ENCODE measurements at places on chromosomes 5 and 9.

GRCh38 chr9:137162505-137163364 lies 7.1 kb downstream of the LRRC26 start:
- DNase-seq = no peak

DNA sequence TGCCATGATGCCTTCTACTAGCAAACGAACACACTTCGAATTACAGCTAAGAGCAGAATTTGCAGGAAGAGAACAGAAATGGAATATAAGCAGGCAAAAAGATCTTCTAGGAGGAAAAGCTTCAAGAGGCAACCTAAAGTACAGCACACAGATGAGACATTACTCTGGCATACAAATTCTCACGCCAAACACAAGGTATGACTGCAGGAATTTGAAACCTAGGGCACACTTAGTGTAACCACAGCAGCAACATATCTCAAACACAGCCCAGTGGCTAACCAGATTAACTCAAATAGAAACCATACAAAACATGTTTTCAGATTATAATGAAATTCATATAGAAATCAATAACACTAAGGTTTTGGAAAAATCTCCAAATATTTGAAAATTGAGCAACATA lies 481.0 kb upstream of the RGMB start:
- no peak for DNase-seq

DNA sequence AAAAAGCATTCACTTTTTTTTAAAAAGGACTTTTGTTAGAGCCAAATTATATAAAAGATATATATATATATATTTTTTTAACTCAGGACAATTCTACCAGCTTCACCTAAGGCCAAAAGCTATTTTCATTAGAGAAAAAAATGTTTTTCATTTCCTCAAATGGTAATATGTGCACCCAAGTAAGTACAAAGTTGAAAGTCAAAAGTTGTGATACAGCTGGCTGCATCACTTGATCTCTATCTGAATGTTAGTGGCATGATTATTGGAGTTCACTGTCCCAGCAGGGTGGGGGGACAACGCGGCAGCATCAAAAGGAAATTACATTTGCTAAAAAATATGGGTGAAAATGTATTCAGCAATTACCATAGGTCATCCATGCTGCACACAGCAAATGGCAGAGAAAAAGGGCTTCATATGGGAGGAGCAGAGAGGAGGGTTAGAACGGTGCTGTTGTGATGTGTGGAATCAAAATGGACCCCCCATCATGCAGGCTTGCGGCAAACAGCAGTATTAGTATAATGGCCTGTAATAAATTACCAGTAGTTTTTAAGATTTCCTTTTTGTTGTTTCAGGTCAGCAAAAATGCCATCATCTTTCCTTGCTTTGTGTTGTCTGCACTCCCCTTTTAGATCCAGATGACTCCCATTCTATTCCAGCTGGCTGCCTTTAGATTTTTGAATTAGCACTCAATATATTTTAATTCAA lies 253.7 kb downstream of the MAT2B start:
- DNase-seq = no peak

- DNase-seq = no peak
Measured at GRCh38 chr9:5874048-5874447, 16.6 kb upstream of the MLANA start.

DNA sequence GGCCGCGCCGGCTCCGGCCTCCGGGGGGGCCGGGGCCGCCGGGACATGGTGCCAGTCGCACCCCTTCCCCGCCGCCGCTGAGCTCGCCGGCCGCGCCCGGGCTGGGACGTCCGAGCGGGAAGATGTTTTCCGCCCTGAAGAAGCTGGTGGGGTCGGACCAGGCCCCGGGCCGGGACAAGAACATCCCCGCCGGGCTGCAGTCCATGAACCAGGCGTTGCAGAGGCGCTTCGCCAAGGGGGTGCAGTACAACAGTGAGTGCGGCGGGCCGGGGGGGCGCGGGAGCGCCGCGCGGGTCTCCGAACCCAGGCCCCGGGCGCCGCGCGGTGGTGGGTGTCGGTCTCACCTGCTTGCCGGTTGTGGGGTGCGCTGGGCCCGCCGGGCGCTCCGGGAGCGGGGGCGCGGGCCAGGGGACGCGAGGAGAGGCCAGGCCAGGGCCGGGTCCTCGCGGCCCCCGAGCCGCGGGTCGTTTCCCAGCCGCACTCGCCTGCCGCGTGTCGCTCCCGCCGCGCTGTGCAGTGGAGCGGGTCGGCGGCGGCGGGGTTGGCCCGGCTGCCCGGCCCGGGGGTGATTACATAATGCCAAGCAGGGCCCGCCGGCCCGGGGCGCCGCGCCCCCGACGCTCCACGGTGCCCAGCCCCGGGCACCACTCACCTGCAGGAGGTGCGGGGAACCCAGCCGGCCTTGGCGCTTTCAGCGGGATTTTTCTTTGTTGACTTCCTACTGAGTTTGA lies 492 bp downstream of the RABL6 start:
- DNase-seq = peak; percentile 39

- DNase-seq = no peak
Measured at GRCh38 chr5:56522169-56522568, 289.0 kb upstream of the ANKRD55 start.

GRCh38 chr5:82597437-82597836 lies 319.3 kb upstream of the RPS23 start:
- DNase-seq = no peak

- DNase-seq = no peak
Measured at GRCh38 chr5:73812457-73812856, 186.5 kb downstream of the ARHGEF28 start.

GRCh38 chr9:75146229-75146628 lies 57.9 kb downstream of the OSTF1 start:
- no peak for DNase-seq

- DNase-seq = no peak
Measured at GRCh38 chr5:53194086-53194485, 84.5 kb upstream of the MOCS2 start.

- DNase-seq = no peak
Measured at GRCh38 chr5:124279146-124279876, 467.1 kb downstream of the ZNF608 start.

- peak; percentile 67 for DNase-seq
Measured at GRCh38 chr9:99140685-99141314, 35.9 kb downstream of the TGFBR1 start.

GRCh38 chr5:40406741-40407211 lies 272.9 kb upstream of the PTGER4 start:
- DNase-seq = peak; percentile 86

- DNase-seq = peak; percentile 78
Measured at GRCh38 chr9:129783516-129784361, 19.2 kb upstream of the TOR1B start.

DNA sequence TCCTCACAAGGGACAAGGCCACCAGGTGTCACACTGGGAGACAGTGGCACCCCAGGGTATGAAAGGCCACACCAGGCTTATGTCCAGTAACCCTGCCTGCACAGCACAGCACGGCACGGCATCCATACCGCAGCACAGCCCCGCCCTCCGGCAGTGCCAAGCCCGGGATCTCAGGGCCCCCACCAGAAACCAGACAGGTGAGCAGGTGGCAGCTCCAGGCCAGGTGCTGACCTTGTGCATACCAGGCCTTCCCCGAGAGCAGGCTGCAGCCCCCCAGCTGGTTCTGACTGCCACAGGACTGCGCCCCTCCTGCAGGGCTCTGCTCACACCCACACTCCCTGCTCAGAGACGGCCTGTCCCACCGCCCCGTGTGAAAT lies 56.5 kb downstream of the ADAMTS2 start:
- DNase-seq = no peak

Measured in NB4 (cell line).